NCI-H1417 treated with DMSO at 0.1 percent for 48 hours (cell line): ENCODE measurements at places on chromosomes 3 and 15.

- no peak for DNase-seq
These were observed 51.2 kb upstream of the GATA2 start for GRCh38 chr3:128544190-128544589.

DNA sequence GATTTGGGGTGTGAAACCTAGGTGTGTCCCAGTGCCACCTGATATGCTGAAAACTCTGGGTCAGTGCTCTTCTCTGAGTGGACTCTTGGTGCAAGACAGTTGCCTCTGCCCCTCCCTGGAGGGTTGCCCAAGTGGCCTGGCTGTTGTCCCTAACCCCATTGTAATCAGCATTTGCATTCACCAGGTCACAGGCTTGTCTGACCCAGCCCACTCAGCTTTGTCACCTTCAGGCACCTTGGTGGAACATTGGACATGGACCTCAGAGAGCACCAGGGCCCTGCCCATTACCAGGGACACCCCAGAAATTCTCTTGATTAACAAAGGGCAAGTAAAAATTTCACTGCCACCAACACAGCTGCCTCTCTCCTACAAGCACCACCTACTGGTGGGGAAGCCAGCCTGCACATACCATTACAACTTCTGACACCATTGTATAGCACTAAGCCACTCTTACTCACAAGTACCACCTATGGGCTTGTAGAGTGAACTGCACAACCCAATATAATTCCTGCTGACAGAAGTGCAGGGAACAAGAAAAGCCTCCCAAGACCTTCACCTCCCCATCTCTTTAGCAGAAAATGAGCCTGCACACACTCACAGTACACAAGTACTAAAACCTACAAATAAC lies 324.6 kb downstream of the EPHA6 start:
- no peak for DNase-seq

- DNase-seq, result no peak
These were observed 43.8 kb upstream of the UACA start for GRCh38 chr15:70806992-70807712.

DNA sequence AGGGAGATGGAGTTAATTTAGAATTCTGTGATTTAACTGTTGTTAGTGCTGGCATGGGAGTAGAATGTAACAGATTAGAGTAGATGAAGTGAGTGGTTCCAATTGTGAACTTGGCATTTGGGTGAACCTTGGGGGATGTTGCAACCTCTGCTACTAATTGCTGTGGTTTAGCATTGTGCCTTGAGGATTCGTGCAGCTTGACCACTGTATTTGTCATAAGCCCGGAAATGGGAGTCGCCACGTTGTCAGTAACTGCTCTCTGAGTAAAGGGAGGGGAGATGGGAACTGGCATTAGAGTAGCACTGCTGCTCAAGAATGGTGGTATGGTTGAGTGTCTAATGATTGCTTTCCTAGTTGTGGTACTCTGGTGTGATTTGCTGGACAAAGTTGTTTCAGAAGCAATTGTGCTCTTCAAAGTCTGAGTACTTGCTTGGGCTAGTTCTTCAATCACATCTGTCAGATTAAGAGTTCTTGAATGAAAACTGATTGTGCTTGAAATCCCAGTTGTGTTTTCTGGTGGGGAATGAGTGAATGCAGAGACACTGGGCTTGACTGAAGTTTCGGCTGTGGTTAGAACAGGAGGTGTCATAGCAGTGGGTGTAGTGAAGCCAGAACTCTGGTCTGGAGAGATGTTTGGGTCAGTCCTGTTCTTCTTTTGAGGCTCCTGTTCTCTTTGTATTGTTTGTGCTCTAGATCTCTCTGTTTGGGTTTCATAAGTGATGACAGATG lies 15.4 kb downstream of the IGSF10 start:
- no peak for DNase-seq

- DNase-seq, result no peak
These were observed 10.3 kb upstream of the GPR160 start for GRCh38 chr3:170027233-170028102.

- DNase-seq, result no peak
These were observed 33.4 kb upstream of the KBTBD12 start for GRCh38 chr3:127881586-127881985.

DNA sequence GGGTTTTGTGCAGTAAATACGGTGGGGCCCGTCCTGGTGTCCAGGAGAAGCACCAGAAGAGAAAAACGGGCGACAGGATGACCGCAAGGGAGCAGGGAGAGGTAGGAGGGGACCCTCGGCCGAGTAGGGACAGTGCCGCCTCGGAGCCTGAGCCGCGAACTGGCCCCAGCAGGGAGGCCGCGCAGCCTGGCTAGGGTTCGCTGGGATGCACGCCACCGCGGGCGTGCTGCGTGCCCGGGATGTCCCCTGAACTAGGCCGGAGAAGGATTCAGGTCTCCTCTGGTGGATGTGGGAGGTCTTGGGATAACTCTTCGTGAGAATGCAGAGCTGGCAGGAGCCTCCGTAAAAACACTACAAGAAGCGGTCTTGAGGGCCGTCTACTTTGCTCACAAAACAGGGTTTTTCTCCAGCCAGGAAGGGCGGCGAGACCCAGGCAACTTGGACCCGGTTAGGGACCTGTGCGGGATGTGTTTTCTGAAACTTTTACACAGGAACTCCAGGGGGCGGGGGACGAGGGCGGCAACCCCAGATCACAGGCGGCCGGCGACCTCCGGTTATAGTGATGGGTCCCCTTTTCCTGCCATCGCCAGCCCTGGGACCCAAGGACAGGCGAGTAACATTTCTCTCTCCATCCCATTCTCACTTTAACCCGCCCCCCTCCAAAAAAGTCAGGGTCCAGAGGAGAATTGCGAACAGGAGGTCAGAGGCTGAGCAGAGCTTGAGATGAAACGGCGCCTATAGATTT lies 35.5 kb downstream of the NR2F2 start:
- DNase-seq, result no peak

DNA sequence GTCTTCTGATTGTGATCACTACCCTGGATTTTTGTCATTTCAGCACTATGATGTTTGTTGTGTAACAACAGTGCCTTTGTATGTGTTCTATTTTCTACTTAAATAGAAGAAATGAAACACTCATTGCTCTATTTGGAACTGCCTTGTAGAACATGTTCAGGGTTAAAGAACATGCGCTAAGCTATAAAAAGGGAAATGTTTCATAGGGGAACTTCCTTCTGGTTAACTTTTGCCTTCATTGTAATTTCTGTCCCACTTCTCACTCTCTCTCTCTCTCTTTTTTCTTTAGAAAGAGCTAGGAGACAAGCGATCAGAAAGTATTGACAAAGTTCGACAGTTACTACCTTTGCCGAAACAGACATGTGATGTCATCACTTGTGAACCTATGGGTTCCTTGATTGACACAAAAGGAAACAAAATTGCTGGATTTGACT lies at the start of gene P2RY12:
Gene P2RY12, minus strand, starts transcription at position 13 of the 434 bp plus-strand sequence. CDS start 45,908 bp downstream, outside the sequence.
- no peak for DNase-seq

DNA sequence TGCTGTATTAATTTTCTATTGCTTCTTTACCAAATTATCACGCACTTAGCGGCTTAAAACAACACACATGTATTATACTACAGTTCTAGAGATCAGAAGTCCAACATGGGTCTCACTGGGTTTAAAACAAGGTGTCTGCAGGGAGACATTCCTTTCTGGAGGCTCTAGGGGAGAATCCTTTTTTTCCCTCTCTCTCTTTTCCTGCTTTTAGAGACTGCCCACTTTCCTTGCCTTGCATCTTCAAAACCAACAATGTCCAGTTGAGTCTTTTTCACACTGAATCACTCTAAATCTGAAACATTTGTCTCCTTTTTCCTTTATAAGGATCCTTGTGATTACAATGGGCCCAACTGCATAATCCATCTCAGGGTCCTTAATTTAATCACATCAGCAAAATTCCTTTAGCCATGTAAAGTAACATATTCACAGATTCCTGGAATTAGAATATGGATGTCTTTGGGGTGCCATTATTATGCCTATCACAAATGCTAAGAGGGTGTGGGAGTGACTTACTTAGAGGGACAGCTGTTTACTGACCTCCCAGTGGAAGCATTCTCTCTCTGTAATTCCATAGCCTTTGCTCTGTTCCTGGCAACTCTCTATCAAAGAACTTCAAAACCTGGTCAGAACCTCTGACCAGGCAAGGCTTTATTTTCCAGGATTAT lies 21.8 kb downstream of the CD200 start:
- no peak for DNase-seq

- no peak for DNase-seq
These were observed 33.3 kb downstream of the CYP11A1 start for GRCh38 chr15:74334127-74334526.

DNA sequence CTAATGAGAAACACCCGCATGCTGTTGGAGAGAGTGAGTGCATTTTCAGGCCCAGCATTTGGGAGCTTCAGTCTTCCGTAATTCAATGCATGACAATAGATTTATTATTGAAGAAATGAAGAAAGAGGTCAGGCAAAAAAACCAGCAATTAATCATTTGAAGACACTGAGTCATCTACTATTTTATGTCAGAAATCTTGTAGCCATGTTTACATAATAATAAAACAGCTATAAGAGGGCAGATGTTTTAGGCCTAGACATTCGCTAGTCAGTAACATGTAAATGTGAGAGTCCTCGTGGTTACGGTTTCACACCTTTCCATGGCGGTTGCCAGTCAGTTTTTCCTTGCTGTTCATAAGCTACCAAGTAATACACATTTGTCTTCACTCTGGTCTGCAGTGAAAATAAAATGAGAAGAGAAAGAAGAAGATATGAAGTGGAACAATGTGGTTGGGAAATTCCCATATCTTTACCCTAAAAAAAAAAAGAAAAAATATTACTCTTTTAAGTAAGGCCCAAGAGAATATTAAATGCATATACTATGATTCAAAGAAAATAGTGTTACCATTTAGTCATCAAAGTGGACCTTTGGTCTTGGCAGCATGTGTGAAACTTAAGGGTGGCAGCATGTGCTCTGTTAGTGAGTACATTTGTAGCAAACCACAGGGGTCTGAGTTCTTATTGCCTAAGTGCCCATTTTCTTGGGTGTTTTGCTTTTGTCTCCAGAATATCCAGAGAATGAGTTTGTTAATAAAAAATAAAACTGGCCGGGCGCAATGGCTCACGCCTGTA lies 140.5 kb upstream of the TBL1XR1 start:
- DNase-seq, result no peak

DNA sequence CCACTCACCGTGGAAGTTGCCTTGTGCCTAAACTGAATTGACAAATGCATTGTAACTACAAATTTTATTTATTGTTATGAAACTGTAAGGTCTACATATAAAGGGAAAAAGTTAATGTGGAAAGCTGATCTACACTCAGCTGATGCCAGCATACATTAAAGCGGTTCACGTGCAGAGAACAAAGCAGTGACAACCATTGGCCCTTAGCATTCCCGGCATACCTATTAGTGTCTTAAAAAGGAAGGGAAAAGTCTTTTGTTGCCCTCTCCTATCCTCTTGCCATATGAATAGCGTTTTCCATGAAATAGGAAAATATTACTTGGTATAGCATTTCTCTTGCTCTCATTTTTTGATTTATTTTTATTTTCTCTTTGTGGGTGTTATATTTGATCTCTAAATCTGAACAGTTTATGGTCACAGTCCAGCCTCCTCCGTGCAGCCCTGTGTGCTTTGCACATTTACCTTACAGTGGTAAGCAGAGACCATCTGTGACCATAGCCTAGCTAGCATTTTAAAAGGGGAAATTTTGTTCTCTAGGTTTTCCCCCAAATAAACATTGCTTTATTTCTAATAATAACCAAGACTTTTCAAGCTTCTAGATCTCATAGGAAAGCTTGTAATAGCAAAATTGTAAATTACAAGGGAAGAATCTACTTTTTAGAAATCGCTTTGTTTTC lies 89.7 kb upstream of the CGNL1 start:
- DNase-seq, result no peak

DNA sequence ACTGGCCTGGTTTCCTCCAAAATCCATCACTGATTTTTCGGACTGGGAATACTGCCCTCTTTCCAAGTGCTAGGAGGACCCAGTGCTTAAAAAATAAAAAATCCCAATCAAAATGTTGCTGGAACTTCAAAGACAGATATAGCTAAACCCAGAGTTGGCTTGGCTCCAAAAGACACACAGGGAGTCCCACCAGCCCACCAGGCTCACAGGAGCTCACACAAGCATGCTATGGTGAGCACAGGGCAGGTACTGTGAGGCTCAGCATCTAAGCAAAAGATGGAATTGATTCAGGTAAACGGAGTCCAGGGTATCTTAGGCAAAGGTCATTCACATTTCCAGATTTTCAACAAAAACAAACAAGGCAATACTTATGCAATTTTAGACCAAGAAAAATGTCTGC lies 3.7 kb downstream of the TRANK1 start:
- no peak for DNase-seq

DNA sequence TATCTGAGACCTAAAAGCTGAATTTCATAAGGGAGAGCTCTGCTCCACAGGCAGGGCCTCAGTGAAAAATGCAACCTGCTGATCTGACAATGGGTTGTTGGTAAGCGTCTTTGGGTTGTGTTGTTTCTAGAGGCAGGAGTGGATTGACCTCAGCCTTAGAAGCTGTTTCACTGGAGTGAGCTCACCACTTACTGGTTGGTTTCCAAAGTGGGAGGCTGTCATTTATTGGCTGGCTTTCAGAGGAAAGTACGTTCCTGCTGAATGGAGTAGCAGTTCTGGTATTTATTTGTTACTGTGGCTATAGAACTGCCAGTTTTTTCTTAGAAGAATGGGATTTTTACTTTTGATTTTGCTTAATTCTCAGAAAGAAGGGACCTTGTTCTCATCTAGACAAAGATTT lies 29.3 kb upstream of the COL6A5 start:
- DNase-seq, result no peak

GRCh38 chr15:49558929-49559328 lies 61.7 kb downstream of the FAM227B start:
- DNase-seq, result no peak

DNA sequence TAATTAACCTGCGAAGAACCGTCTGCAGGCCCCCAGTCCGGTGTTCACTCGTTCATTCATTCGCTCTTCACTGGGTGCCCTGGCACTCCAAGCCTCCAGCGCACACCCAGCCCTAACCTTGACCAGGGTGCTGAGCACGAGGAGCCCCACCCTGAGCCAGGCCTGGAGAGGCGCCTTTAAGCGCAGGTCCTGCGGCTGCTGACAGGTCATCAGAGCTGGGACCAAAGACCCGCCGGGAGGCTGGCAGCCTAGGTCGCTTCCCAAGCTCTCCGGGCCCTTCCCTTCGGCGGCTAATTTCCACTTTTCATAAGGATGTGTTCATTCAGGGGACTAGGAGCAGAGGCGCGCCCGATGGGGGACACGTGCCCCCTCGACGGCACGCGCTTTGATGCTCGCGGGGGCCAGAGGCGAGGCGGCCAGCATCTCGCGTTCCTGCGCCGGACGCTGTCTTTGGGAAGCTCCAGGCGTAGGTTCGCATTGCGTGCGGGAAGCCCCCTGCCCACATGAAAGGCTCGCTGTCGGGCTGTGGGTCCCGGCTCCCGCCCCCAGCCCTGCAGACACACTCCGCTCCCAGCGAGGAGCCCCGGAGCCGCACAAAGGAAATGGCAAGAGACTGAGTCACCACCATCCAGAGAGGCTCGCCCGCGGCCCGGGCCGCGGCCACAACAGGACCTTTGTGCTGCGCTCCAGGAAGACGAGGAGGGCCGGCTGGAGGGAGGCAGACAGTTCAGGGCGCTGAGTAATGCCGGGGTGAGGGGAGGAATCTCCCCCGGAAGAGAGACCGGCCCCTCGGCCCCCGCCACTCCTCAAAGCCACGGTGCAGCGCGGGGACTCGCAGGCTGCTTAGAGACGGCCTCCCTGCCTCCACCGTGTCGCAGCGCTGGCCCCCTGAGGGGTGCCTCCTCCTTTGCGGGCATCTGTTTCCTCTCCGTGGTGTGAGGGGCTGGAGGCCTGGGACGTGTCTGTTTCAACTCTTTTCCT lies 266.4 kb upstream of the HES1 start:
- no peak for DNase-seq
